ENCODE measurements at places on chromosomes 5 and 9. TPM values are rescaled to one million over a fixed set of nuclear protein-coding genes. Genes with fewer than 3 reads are reported as not detected.
A peak's percentile ranks its signal among the peaks of the same experiment; 100 is the strongest.

Gene CDC25C
- 0.23 TPM for total RNA-seq

Gene PCDHB12
- total RNA-seq = not detected

Gene LHFPL2
- 0.82 TPM for total RNA-seq

Gene CEL
- 0.28 TPM for total RNA-seq

Gene GPX8
- not detected for total RNA-seq

GRCh38 chr5:154419236-154419635, 26.6 kb upstream of the SAP30L start:
- no peaks in the 10 kb centered on the region for H3K4me1 ChIP-seq
- no peak overlapping the region for H3K27ac ChIP-seq

GRCh38 chr5:17398866-17399835, 98.9 kb upstream of the TAF11L2 start:
- H3K27me3 ChIP-seq = no peaks in the 10 kb centered on the region
- no peaks in the 10 kb centered on the region for H3K4me1 ChIP-seq
- H3K4me3 ChIP-seq = no peak overlapping the region
- DNase-seq = no peak
- no peaks in the 10 kb centered on the region for H3K36me3 ChIP-seq

DNA sequence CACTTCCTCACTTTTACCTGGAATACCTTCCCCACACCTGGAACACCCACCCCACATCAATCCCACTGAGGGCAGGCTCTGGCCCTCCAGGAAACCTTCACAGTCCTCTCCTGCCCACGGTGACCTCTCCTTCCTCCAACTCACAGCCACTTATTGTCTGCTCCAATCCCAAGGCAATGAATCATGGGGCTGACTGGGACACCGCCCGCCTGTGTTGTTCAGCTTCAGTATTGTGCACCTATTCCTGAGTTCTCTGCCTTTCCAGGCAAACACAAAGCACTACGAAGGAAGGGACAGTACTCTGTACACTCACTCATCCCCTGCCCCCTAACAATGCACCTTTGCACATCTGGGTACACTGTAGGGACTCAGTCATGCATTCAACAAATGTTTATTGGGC, 7.3 kb downstream of the PCDH1 start:
- no peak for DNase-seq
- H3K27me3 ChIP-seq = peaks cover 51% of the 10 kb centered on the region
- H3K4me3 ChIP-seq = no peak overlapping the region
- H3K27ac ChIP-seq = no peak overlapping the region
- no peaks in the 10 kb centered on the region for H3K4me1 ChIP-seq
- no peaks in the 10 kb centered on the region for H3K36me3 ChIP-seq

DNA sequence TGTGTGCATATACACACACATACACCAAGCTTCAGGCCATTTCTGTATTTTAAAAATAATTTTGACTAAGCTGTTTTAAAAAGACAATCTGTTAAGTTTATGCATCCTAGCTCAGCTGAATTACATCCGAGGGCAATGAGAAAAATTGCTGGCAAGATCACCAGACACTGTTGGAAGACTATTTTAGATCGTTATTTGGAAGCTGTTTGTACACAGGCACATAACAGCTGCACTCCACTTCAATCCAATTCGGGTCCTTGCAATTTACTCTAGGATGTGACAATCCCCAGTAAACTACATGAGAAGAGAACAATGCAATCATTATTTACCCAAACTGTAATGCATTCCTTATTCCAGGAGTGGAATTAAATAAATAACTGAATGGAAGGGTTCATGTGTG, 79.3 kb upstream of the RASA1 start:
- H3K4me3 ChIP-seq = no peak overlapping the region
- peaks cover 3% of the 10 kb centered on the region for H3K4me1 ChIP-seq
- no peaks in the 10 kb centered on the region for H3K36me3 ChIP-seq
- H3K27me3 ChIP-seq = no peaks in the 10 kb centered on the region
- H3K27ac ChIP-seq = no peak overlapping the region
- no peak for DNase-seq

- no peaks in the 10 kb centered on the region for H3K36me3 ChIP-seq
- DNase-seq = no peak
- H3K4me1 ChIP-seq = no peaks in the 10 kb centered on the region
- no peak overlapping the region for H3K27ac ChIP-seq
- H3K27me3 ChIP-seq = no peaks in the 10 kb centered on the region
Measured at GRCh38 chr5:10736354-10736753, 24.7 kb downstream of the DAP start.

DNA sequence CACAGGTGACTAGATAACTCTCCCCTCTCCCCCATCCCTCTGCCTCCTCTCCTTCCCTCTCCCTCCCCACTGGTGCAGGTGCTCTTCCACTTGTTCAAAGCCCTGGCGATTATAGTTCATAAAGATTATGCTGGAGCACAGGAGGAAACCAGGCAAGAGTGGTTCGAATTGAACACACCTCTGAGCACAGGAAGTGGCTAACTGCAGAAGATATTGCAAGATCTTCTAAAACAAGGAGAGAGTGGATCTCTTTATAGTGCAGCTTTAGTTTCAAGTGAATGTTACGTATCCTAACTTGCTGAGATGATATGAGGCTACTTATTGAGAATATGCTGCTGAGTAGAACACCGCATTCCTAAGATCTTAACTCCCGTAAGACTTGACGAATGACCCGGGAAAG, 178.4 kb downstream of the GOLPH3 start:
- no peaks in the 10 kb centered on the region for H3K36me3 ChIP-seq
- H3K4me3 ChIP-seq = no peak overlapping the region
- DNase-seq = no peak
- no peaks in the 10 kb centered on the region for H3K27me3 ChIP-seq

DNA sequence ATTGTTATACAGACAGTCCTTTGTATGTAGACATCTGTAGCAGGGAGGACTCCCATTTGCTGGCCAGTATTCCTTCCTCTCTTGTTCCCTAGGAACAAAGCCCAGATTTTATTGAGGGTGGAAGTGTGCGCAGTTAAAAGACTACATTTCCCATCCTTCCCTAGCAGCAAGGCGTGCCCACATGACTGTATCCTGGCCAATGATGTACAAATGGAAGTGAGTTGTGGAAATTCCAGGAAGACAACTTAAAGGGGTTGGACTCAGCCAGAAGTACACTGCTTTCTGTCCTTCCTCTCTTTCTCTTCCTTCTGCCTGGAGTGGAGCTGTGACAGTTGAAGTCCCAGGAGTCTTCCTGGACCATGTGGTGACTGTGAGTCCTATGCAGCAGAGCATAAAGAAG, 89.0 kb downstream of the HRH2 start:
- H3K27me3 ChIP-seq = peaks cover 22% of the 10 kb centered on the region
- no peaks in the 10 kb centered on the region for H3K4me1 ChIP-seq
- no peaks in the 10 kb centered on the region for H3K36me3 ChIP-seq
- no peak for DNase-seq
- H3K27ac ChIP-seq = no peak overlapping the region

- no peak overlapping the region for H3K4me3 ChIP-seq
- H3K36me3 ChIP-seq = no peaks in the 10 kb centered on the region
- peaks cover 9% of the 10 kb centered on the region for H3K27me3 ChIP-seq
Measured at GRCh38 chr5:33938881-33939280, 2.7 kb downstream of the RXFP3 start.

GRCh38 chr5:36680066-36680465, 73.7 kb downstream of the SLC1A3 start:
- no peaks in the 10 kb centered on the region for H3K4me1 ChIP-seq
- H3K27me3 ChIP-seq = peaks cover 3% of the 10 kb centered on the region
- no peak overlapping the region for H3K27ac ChIP-seq
- H3K36me3 ChIP-seq = no peaks in the 10 kb centered on the region

GRCh38 chr9:93043122-93043521, 15.4 kb upstream of the SUSD3 start:
- peaks cover 11% of the 10 kb centered on the region for H3K4me1 ChIP-seq
- H3K4me3 ChIP-seq = no peak overlapping the region
- H3K36me3 ChIP-seq = no peaks in the 10 kb centered on the region
- DNase-seq = no peak
- H3K27ac ChIP-seq = no peak overlapping the region

- no peaks in the 10 kb centered on the region for H3K4me1 ChIP-seq
- DNase-seq = no peak
- H3K27me3 ChIP-seq = no peaks in the 10 kb centered on the region
- H3K27ac ChIP-seq = no peak overlapping the region
- no peak overlapping the region for H3K4me3 ChIP-seq
Measured at GRCh38 chr5:160174780-160175437, 54.4 kb upstream of the FABP6 start.

- no peaks in the 10 kb centered on the region for H3K36me3 ChIP-seq
- H3K27me3 ChIP-seq = no peaks in the 10 kb centered on the region
- H3K4me3 ChIP-seq = no peak overlapping the region
- no peak for DNase-seq
- H3K4me1 ChIP-seq = no peaks in the 10 kb centered on the region
Measured at GRCh38 chr9:94082956-94083355, 1.3 kb upstream of the PTPDC1 start.

DNA sequence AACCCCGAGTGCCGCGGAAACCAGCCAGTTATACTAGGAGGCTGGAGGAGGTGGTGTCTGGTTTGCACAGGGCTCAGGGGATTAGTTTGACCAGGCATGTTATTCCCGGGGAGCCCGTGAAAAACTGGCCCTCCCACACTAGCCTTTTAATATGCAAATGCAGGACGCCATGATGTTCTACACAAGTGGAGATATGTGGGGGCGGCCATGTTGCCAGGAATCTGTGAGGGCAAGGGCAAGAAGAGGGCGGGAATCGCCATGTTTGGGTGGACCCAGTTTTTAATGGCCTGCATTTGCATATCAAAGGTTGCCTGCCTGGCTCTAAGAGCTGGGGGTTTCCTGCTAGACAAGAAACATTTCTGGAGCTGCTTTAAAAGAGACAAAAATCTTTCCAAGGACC, 940.7 kb downstream of the CDH18 start:
- H3K27me3 ChIP-seq = no peaks in the 10 kb centered on the region
- DNase-seq = no peak
- no peaks in the 10 kb centered on the region for H3K36me3 ChIP-seq
- H3K27ac ChIP-seq = no peak overlapping the region
- no peaks in the 10 kb centered on the region for H3K4me1 ChIP-seq

GRCh38 chr5:174425271-174425963, 299.0 kb upstream of the MSX2 start:
- DNase-seq = no peak
- H3K4me3 ChIP-seq = no peak overlapping the region
- no peak overlapping the region for H3K27ac ChIP-seq
- no peaks in the 10 kb centered on the region for H3K36me3 ChIP-seq

- H3K4me3 ChIP-seq = no peak overlapping the region
- no peaks in the 10 kb centered on the region for H3K4me1 ChIP-seq
- no peak for DNase-seq
- H3K36me3 ChIP-seq = no peaks in the 10 kb centered on the region
Measured at GRCh38 chr5:51479840-51480239, 96.6 kb downstream of the ISL1 start.

GRCh38 chr9:97386733-97387503, 25.0 kb upstream of the TDRD7 start:
- peaks cover 19% of the 10 kb centered on the region for H3K4me1 ChIP-seq
- H3K27me3 ChIP-seq = peaks cover 2% of the 10 kb centered on the region
- no peaks in the 10 kb centered on the region for H3K36me3 ChIP-seq
- peak; percentile 76 for DNase-seq

DNA sequence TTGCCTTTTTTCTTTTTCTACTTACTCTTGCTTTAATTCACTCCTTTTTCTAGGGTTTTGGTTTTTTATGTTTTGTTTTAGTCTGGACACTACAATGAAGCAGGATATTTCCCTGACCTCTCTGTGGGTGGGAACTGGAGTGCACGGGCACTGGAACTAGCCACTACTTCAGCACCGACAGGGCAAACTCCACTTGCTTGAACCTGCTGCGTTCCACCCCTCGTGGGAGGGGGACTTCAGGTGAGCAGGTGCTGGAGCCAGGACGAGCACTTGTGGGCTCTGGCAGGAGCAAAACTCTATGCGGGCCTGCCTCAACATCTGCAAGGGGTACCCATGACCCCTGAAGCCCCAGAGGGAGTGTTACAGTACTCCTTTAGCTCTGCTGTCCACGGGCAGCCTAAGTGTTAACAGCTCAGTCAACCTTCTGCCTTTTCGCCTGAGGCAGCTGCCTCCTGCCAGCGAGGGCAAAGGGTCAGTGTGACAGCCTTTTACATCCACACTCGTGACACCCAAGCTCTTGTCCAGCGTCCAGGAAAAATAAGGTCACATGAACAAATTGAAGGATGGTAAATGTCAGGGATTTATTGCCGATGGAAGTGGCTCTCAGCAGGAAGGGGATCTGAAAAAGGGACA, 144.1 kb upstream of the NFIL3 start:
- no peak overlapping the region for H3K4me3 ChIP-seq
- H3K27ac ChIP-seq = no peak overlapping the region
- peaks cover 10% of the 10 kb centered on the region for H3K27me3 ChIP-seq
- H3K36me3 ChIP-seq = no peaks in the 10 kb centered on the region

Measured in T-cell (primary cell).